Activated CD4-positive, alpha-beta memory T cell treated with anti-CD3 and anti-CD28 coated beads for 36 hours (primary cell): ENCODE measurements at places on chromosomes 11 and 22. TPM values are rescaled to one million over a fixed set of nuclear protein-coding genes. Genes with fewer than 3 reads are reported as not detected.

Gene MUC15
- not detected for total RNA-seq

Gene OSBP2
- 2.3 TPM for total RNA-seq

Gene NXPE4
- not detected for total RNA-seq

- DNase-seq = no peak
Measured at GRCh38 chr22:47304191-47304831, 541.9 kb downstream of the TBC1D22A start.

- peak; percentile 36 for DNase-seq
Measured at GRCh38 chr11:79076526-79077115, 364.2 kb downstream of the TENM4 start.

Gene CCDC116
- total RNA-seq = 0.31 TPM

Gene GPHA2
- total RNA-seq = 0.46 TPM

- no peak for DNase-seq
Measured at GRCh38 chr11:101262995-101263394, 133.4 kb upstream of the PGR start.

Gene GRK2
- total RNA-seq = 273 TPM

DNA sequence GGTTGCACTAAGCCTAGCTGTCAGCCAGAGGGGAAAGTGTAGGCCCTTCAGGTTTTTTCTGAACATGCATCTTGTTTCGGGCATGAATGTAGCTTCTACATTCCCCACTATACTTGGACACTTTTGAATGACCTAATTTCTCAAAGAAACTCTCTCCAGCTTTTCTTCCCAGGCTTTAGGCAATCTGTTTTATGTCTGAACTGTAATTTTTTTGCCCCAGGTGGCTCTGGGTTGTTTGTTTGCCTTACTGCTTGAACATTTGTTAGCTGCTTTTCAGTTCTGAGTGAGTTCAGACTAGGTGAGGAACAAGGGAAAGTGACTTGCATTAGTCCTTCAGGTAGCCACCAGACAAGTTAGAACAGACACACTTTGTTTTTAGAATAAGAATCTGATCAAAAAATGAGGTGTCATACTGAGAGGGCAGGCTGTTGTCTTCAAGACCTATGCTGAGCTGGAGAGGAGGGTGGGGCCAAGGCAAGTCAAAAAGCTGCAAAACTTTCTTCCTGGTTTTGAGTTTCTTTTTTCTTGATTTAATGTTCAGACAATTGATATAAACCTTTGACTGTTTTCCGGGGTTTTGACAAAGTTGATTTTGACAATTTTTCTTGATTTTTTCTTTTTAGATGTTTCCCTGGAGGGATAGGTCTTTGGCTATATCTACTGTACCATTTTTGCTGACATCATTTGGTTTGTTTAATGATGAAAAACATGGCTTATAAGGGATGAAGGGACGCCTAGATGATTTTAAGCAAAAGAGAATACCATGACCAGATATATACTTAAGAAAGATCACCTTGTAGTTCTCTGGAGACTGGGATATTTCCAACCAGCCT lies 182.8 kb downstream of the WNT11 start:
- no peak for DNase-seq

DNA sequence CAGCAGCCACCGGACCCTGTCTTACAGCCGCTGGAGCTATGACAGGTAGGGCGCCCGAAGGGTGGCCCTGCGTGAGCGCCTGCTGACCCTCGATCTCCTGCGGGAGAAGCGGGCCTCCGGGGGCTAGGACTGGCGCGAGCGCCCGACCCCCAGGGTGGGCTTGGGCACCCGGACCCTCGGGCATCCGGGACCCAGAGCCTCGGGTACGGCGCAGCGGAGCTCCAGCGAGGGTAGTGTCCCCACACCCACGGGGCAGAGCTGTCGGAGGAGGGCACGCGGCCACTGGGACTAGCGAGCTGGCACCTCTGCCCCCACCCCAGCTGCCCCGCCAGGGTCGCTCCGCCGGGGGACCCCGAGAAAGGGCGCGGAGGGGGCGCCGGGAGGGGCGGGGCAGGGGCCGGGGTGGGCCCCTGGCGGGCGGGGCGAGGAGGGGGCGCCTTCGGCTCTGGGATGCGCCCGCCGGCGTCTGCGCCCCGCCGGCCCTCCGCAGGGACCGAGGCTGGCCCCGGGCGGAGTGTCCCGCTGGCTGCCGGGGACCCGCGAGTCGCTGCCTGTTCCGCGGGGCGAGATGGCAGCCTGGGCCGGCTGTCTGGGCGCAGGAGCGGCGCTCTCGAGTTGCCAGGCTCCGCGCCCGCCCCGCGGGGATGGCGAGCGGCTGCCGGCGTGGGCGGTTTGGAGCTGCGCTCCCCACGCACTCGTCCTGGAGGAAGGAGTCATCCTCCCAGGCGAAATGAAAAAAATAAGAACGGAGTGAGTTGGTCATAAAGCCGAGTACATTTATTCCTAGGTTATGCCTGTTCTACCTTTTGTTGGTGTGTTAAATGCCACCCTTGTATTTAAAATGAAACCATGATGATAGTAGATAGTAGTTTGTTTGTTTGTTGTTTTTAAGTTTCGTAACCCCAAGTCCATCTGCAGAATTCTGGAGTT lies 32.4 kb downstream of the EIF3F start:
- peak; percentile 50 for DNase-seq

- DNase-seq = peak; percentile 53
Measured at GRCh38 chr11:9459667-9460321, 1.0 kb upstream of the ZNF143 start.

Gene ST3GAL4
- 10.7 TPM for total RNA-seq
